ENCODE measurements at places on chromosomes 4 and X.
A peak's percentile ranks its signal among the peaks of the same experiment; 100 is the strongest.

DNA sequence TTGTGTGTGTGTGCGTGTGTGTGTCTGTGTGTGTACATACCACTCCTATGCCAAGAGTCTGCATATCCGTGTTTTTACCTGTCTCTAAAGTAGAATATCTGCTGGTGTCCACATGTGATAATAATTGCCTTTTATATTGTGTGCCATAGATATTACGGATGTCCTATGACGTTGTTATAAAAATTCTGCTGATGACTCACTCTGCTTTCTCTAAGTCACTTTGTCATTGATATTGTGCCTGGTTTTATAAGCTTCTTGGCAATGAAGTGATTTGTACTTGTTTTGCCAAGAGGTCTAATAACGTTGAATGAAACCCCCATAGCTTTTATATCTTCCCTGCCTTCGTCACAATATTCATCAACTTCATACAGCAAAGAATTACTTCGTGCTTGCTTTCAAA lies 102.6 kb upstream of the C1GALT1C1 start:
- no peak for DNase-seq

DNA sequence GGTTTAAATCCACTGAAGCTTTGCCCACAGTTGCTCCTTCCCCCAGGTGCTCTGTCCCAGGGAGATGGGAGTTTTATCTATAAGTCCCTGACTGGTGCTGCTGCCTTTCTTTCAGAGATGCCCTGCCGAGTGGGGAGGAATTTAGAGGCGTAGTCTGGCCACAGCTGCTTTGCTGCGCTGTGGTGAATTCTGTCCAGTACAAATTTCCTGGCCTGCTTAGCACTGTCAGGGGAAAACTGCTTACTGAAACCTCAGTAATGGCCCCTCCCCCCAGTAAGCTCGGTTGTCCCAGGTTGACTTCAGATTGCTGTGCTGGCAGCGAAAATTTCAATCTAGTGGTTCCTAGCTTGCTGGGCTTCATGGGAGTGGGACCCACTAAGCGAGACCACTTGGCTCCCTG lies 40.1 kb downstream of the UGT2B17 start:
- no peak for DNase-seq

GRCh38 chrX:71320126-71320525 lies 18.6 kb downstream of the ITGB1BP2 start:
- DNase-seq: no peak

DNA sequence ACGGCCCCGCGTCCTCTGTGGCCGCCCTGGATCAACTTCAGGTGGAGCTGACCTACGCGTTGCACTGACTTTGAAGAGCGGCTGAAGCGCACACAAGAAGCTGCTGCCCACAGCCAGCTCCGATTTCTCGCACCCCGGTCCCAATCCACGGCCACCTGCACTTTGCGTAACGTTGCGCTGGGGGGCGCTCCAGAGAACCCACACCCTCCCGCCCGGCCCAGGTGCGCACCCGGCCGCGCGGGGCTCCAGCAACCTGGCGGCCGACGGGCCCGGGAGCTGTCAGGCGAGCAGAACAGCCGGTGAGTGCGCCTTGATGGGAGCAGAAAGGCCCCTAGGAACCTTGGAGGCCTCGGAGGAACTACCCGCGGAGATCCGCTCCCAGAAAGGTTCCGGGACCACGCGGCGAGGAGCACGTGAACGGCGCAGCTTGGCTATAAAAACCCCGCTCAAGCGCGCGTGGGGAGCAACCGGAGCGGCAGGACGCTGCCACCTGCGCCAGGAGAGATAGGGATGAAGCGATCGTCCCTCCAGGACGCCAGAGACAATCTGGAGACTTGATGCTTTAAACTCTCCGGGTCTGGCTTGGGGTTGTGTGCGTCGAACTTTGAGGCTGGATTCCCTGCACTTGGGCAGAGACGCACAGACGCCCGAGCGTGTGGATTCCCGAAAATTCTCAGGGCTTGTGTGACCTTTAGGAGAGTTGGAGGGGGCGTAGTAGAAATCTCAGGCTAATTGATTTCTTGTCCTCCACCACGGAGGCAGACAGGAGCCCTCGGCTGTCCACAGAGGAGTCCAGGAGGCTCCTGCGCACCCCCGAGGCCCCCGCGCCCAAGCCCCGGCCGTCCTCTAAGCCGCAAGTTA lies 591 bp upstream of the NWD2 start:
- no peak for DNase-seq

DNA sequence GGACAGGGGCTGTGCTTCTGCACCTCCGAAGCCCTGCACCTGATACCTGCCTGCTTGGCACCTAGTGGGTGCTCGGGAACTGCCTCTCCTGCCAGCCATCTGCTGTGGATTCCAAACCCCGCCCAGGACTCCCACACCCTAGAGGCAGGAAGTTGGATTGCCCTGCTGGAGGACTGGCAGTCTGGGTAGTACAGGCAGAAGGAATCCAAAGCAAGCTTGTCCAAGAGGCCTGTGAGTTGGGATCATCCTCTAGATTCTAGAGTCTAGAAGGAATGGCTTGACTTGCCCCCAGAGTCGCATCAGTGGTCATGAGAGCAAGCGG lies 64.6 kb upstream of the MTM1 start:
- peak; percentile 0 for DNase-seq

- peak; percentile 65 for DNase-seq
These were observed 993.1 kb downstream of the RPA4 start for GRCh38 chrX:97876697-97877407.

- no peak for DNase-seq
These were observed 6.3 kb upstream of the DCHS2 start for GRCh38 chr4:154497889-154498288.

DNA sequence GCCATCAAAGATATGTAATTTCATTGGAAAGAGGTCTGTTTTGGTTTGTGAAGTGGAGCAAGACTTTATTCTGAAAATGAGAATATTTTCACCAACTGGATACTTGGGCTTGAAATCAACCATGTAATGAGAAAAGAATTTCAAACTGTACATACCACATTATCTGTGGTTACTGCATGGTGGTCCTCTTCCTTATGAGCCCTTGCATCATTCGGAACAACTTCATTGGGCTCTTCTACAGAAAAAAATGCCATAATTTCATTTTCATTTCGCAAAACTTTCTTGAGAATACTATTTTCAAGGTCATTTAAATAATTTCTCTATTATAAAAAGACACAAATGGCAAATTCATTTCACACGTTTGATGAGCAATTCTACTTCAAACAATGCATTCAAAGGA lies 148.6 kb upstream of the RPS6KA6 start:
- DNase-seq: no peak

DNA sequence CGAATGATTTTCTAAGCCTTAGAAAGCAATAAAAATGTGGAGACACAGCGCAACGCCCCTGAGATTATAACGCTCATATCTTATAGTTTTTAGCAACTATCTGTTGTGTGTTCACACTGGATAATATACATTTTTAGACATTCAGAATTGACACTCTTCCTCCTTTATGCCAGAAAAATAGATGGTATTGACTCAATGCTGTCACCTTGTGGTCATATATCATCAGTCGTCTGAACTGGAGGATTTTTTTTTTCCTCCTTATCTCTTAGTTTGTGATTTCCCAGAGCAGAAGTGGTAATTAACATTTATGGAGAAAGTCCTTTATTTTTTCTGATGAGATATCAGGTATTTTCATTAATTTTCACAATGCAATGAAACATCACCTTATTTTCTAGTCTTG lies 759.6 kb downstream of the RAB28 start:
- no peak for DNase-seq

GRCh38 chr4:14167876-14168510 lies 540.5 kb upstream of the BOD1L1 start:
- DNase-seq: peak; percentile 45

GRCh38 chr4:162959046-162959445 lies 207.6 kb downstream of the NAF1 start:
- DNase-seq: no peak

DNA sequence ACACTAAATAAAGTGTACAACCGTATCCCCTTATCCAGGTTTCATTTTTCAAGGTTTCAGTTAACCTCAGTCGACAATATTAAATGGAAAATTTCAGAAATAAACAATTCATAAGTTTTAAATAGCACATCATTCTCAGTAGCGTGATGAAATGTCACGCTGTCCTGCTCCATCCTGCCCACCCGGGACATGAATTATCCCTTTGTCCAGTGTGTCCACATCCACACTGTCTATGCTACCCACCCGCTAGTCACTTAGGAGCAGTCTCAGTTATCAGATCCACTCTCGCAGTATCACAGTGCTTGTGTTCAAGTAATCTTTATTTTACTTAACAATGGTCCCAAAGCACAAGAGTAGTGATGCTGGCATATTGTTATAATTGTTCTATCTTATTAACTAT lies 54.7 kb downstream of the FRYL start:
- DNase-seq: no peak

DNA sequence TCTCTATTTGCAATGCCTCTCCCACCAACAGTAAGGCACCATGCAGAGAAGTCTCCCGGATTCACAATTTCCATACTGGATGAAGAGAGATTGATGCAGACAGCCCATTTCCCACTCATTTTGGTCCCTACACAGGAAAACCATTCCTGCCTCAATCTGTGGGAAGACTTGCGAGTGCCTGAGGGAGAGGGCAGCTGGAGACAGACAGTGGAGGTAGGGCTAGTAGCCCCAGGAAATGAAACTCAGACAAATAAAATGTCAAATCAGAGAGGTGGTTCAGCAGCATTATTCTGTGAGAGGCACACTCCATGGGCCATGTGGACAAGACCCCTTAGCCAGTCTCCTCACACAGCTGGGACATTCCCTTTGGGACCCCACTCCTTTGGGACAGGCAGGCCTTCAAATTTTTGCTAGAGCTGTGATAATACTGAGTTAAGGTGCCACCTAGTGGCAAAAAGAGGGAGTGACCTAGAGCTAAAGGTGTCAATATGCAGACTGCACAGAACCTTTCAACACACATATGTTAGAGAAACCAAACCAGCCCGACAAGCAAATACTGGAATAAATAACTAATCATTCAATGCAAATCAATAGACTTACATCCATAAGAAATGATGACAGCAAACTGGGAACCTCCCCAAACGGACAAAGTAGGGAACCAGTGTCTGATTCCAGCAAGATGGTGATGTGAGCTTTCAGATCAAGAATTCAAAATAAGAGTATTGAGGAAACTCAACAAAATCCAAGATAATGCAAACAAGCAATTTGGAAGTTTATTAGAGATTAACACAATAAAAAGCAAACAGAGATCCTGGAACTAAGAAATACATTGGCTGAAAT lies 1865.3 kb upstream of the AGA start:
- DNase-seq: peak; percentile 21

GRCh38 chr4:125547836-125548235 lies 233.1 kb downstream of the FAT4 start:
- no peak for DNase-seq

DNA sequence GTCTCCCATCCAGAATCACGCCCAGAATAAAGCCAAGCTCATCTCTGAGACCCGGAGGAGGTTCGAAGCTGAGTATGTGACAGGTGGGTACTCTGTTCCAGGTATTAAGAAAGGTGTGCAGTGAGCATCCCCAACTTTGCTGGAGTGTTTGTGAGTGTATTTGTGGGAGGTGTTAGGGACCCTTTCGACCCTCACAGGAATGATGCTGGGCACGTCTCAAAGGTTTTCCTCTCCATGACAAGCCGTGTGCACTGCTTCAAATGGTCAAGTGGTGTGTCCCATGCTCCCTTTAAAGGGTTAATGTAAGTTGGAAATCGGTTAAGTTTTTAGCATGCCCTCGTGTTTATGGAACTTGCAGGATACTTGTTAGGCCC lies 442 bp downstream of the MOSPD2 start:
- DNase-seq: no peak

GRCh38 chr4:73885574-73886267 lies 16.5 kb downstream of the CXCL1 start:
- DNase-seq: peak; percentile 21

DNA sequence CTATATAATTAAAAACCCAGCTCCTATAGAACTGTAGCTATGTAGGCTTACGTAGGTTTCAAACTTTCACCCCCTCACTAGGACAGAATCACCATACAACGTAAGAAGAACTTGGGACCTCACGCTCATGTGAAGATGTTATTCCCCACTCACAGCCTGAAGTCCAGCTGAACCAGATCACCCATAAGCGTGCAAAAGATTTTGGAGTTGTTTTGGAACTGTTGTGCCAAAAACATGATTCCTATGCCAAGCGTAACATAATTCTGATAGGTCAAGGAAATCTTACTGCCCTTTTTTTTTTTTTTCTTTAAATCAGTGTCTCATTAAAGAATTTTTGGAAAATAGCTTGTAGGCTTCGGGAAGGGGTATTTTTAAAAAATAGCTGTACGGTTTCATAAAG lies 57.0 kb downstream of the LCORL start:
- no peak for DNase-seq

- DNase-seq: no peak
These were observed 6.2 kb upstream of the AFAP1 start for GRCh38 chr4:7945709-7946380.

DNA sequence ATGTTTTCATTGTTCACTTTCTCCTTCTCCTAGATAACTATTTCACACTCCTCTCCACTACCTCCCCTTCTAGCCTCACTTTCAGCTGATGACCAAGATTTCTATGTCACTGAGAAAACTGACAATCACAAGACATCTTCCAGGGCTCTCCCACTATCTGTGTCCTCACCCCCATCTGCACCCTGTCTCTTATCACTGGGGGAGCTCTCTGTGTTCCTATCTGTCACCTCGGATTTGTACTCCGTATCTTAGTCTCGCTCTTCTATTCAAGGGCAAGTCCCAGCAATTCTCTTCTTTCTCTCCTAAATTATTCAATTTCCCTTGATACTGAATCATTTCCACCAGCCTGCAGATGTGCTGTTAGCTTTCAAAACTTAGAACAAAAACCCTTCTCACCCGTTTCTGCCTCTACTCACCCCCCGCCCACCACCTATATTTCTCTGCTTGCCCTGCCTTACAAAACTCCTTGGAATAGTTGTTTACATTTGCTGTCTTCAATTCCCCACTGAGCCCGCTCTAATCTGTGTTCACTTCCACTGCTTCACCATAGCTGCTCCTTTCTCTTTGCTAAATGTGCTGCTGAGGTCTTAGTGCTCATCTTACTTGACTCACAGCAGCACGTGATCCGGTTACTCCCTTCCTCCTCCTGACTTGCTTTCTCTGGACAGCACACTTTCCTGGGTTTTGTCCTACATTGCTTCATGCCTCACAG lies 293.2 kb downstream of the UNC5C start:
- DNase-seq: no peak

GRCh38 chr4:185587427-185588161 lies 52.3 kb upstream of the PDLIM3 start:
- DNase-seq: no peak

GRCh38 chr4:106594291-106594952 lies 225.8 kb upstream of the GIMD1 start:
- DNase-seq: no peak

DNA sequence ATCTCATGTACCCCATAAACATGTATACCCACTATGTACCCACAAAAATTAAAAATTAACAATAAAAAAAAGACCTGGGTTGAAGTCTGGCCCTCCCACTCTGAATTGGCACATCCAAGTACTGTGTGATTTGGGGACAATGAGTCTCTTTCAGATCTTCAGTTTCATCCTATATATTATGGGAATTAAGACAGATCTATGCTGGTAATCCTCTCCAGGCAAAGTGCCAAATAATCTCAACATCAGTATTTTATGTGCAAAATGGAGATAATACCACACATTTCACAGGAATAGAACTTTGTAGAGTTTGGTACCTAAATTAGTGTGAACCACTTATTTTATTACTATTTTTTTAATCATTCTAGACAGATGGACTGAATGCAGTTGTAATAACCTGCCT lies 11.0 kb upstream of the SCD5 start:
- no peak for DNase-seq

GRCh38 chr4:157043131-157043530 lies 32.8 kb upstream of the GLRB start:
- peak; percentile 37 for DNase-seq

- DNase-seq: no peak
These were observed 38.7 kb downstream of the SGMS2 start for GRCh38 chr4:107863416-107863815.

Data from HFFc6 (cell line).